SK-N-DZ (cell line): ENCODE measurements at places on chromosomes 12 and 14.
A peak's percentile ranks its signal among the peaks of the same experiment; 100 is the strongest.

- DNase-seq, result no peak
Measured at GRCh38 chr12:108305520-108305919, 33.6 kb downstream of the CMKLR1 start.

- DNase-seq, result no peak
Measured at GRCh38 chr14:97298331-97298730, 501.1 kb downstream of the VRK1 start.

- no peak for DNase-seq
Measured at GRCh38 chr12:100043631-100044030, 58.9 kb upstream of the ANKS1B start.

- DNase-seq, result no peak
Measured at GRCh38 chr14:20978687-20979086, 11.1 kb upstream of the METTL17 start.

DNA sequence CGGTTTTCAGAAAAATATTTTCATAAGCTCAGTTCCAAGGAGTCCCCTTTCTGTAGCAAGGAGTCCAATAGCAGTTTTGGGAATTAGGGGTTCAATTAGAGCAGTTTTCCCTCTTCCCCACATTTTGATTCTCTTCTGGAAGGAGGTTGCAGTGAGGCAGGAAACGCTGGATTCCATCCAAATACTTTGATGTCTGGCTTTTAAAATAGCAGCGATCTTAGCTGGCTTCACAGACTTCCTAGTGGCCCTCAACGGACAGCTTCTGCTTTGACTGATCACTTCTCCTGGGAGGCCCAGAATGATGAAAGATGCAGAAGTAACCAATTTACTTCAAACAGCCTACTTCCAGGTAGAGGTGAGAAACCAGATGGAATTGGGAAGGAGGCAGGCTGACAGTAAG is 63.1 kb downstream of the C12orf75 start:
- no peak for DNase-seq

DNA sequence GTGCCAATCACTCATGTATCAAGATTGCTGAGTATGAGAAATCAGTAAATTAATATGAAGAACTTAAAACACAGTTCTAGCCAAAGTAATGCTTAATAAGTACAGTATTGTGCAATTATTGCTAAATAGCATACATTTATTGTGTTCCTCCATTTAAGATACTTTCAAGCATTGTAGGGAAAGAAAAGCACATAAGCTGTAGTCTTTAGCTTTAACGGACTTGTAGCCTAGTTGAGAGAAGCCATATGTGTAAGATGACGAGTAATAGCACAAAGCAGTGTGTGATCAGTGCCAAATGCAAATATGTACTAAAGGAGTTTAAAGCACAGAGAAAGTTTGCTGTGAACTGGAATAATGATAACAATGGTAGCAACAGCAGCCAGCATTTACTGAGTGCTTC is 38.1 kb downstream of the ETV6 start:
- no peak for DNase-seq

GRCh38 chr12:113049976-113050742 is 6.4 kb upstream of the DTX1 start:
- peak; percentile 62 for DNase-seq

- DNase-seq, result no peak
Measured at GRCh38 chr12:125604976-125605375, 539.7 kb downstream of the AACS start.

- DNase-seq, result no peak
Measured at GRCh38 chr14:25836636-25837035, 761.2 kb downstream of the NOVA1 start.

DNA sequence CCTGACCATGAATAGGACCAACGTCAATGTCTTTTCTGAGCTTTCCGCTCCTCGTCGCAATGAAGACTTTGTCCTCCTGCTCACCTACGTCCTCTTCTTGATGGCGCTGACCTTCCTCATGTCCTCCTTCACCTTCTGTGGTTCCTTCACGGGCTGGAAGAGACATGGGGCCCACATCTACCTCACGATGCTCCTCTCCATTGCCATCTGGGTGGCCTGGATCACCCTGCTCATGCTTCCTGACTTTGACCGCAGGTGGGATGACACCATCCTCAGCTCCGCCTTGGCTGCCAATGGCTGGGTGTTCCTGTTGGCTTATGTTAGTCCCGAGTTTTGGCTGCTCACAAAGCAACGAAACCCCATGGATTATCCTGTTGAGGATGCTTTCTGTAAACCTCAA is 17.3 kb downstream of the GPRC5A start:
- DNase-seq, result no peak

DNA sequence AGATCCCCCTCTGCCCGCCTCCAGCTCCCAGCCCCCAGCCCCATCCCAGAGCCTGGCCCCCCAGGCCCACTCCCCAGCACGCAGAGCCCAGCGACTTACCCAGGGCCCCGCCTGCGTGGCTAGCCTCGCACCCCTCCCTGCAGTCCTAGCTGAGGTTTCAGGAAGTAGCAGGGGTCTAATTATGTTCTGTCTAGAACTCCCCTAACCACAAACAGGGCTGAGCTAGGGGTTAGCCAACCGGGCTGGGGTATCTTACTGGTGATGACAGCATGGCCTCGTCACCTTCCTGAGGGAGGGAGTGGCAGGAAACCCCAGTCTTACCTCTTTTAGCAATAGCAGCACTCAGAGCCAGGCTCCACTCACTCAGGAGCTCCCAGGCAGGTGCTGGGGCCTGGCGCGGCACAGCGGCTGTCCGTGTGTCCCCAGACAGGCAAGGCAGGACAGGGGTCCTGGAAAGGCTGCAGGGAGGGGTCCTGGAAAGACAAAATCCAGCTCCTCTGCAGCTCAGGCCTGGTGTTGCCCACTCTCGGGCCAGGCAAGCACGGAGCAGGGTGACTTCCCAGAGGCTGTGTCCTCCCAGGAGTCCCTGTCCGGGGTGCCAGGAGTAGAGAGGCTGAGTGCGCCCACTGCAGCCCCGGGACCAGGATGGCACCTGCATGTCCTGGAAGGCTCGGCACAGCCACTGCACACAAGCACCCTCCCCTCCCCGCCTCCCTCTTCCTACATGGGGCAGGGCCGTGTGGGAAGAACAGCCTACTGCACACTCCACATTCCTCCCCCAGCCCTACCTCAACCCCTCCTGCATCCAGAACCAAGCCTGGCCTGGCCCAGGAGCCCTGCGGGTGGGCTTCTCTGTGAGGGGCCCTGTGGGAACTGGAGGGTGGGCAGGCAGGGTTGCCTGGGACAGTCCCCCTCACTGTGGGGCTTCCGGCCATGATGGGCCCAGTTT is at the start of gene GPR132:
GPR132 (minus strand) TSS at position 151 of the 949 bp plus-strand sequence. CDS start 10,010 bp downstream, outside the sequence.
- no peak for DNase-seq

GRCh38 chr12:110689281-110690126 is 589 bp upstream of the HVCN1 start:
- DNase-seq, result no peak

GRCh38 chr12:16583969-16584745 is 21.8 kb downstream of the LMO3 start:
- no peak for DNase-seq

- DNase-seq, result no peak
Measured at GRCh38 chr12:124126950-124127655, 154.1 kb downstream of the ZNF664 start.

DNA sequence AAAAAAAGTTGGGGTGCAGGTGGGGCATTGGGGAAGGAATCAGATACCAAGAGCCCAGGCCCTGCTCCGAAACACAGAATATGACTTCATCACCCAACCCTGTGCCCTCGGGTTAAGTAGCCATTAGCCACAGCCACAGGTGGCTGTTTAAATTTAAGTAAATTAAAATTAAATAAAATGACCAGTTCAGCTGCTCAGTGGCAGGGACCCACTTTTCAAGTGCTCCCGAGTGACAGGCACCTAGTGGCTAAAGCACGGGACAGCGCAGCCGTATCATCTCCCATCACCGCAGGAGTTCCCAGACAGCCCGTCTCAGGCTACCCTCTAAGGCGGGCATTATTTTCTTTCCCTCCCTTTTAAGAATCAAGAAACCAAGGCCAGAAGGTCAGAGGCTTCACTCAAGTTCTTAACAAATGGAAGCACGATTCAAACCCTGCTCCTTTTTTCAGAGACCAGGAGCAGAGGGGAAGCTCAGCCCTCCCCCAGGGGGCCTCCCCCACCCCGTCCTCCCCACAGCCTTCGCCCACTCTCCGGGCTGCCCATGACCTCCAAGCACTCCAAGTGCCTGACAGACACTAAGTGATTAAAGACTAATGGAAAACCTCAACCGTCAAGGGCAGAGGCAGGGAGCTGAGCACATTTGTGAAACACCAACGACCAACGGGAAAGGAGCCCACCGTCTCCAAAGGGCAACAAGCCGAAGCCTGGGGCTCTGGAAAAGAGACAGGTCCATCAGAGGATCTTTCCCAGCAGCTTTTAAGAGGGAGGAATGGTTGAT is 5.2 kb downstream of the NCOR2 start:
- DNase-seq, result no peak

DNA sequence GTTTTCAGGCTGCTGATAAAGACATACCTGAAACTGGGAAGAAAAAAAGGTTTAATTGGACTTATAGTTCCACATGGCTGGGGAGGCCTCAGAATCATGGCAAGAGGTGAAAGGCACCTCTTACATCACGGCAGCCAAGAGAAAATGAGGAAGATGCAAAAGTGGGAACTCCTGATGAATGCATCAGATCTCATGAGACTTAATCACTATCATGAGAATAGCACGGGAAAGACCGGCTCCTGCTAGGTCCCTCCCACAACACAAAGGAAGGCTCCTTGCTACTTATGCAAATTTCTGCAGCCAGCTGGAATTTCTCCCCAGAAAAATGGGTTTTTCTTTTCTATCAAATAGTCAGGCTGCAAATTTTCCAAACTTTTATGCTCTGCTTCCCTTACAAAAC is 174.1 kb upstream of the RMST start:
- DNase-seq, result no peak

GRCh38 chr12:13945641-13946040 is 35.8 kb downstream of the GRIN2B start:
- DNase-seq, result no peak

- peak; percentile 46 for DNase-seq
Measured at GRCh38 chr14:34098045-34098984, 147.4 kb upstream of the EGLN3 start.

GRCh38 chr12:94174576-94174975 is 26.2 kb downstream of the PLXNC1 start:
- DNase-seq, result no peak

- no peak for DNase-seq
Measured at GRCh38 chr12:45191239-45191638, 24.7 kb upstream of the ANO6 start.

DNA sequence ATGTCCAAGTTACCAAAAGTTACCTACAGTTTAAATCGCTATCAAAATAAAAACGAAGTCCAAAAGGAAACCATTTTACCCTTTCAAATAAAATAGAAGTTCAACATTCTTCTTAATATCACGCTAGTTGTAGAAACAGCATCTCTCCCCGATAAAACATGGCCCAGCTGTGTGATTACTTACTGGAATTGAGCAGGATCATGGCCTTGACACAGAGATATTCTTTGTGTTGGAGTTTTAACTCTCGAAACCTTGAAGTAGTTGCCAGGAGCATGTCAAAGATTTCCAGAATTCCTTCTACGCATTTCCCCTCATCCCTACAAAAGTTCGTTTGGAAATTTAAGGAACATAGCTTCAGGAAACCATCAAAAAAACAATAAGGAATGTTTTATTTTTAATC is 44.8 kb downstream of the ESR2 start:
- DNase-seq, result no peak

- DNase-seq, result no peak
Measured at GRCh38 chr14:74599946-74600345, 12.1 kb downstream of the LTBP2 start.

- DNase-seq, result no peak
Measured at GRCh38 chr14:89251061-89251460, 166.0 kb downstream of the FOXN3 start.

DNA sequence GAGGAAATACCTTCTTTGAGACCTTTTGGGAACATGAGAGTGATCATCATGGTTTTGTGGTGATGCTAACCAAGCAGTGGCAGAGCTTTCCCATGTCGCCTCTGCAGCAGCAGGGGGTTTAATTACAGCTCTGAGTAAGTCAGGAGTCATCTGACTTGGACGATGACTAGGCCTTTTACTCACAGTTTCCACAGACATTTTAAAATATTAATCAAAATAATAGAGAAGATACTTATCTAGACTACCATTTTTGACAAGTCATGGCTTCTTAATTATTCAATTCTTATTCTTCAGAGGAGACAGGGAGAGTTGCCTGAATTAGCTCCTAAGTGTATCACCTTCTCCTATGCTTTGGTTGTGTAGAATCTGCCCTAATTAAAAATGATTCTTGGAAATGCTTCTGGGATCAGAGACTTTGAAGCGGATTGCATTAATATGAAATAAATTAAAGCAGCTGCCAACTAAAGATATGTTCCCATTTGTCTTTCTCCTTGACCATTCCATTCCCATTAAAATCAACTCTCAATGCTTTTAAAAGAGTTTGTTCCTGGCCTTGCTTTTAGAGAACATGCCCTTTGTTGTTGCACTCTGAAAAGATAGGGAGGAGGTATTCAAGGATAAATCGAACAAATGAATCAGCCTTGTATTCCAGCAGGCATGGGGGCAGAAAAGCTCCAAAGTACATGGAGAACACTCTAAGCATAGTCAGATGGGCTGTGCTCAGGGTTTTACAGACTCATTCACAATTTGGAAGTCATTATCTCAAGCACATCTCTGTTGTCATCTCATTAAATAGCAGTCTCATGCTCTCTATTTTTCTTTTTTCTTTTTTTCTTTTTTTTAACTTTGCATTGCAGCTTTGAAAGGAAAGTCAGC is 7.7 kb upstream of the IFNG-AS1 start:
- DNase-seq, result no peak

DNA sequence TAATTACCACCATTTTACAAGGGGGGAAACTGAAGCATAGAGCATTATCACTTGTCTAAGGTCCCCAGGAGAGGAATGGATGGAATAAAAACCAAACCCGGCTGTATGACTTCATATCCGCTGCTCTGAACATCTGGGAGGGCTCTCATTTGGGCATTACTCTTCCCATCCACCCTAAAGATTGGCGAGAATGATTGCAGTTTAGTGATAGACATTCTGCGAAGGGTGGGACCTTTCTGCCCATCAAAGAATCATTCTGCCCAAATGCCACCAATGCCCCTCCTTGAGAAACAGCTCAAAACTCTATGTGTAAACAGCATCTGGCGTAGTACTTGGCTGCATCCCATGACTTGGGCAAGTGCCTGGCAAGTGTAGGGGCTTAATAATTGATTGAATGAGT is 11.6 kb downstream of the CHST11 start:
- no peak for DNase-seq

- no peak for DNase-seq
Measured at GRCh38 chr12:1339618-1340319, 254.6 kb downstream of the FBXL14 start.

DNA sequence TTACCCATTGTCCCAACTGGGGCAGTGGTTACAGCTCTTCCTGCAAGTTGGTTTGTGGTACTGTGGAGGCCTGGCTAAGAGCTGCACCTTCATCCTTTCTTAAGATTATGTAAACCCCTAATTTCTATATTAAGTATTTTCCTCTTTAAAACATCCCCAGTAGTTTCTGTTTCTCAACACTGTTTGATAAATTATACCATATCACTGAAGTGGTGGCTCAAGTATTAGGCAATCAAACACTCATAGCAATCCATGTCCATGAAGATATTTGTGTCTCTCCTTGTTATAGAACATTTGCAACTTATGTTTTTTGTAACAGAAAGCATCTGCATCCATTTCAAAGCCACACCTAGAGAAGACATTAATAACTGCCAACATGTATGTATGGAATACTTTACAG is 31.8 kb downstream of the ATXN3 start:
- DNase-seq, result no peak
